ENCODE measurements at places on chromosomes 7 and 10.
A peak's percentile ranks its signal among the peaks of the same experiment; 100 is the strongest.

- no peak for DNase-seq
Observed at GRCh38 chr10:1190791-1191490, 134.8 kb downstream of the WDR37 start.

- DNase-seq, result peak; percentile 83
Observed at GRCh38 chr7:132751244-132751647, 175.0 kb upstream of the PLXNA4 start.

DNA sequence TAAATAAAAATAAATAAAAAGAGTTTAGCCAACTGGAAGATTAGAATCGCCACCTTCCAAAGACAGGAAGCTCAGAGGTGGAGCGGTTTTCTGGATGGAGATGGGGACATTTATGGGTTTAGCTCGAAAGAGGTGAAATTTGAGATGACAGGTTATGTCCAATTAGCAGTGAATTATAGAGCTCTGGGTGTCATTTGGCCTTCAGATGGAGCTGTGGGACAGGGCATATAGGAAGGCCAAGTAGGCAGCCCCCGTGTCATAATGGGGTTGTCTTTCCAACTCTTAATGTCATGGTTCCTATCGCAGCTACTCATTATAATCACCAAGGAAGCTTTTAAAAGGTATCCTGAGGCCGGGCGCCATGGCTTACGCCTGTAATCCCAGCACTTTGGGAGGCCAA is 21.0 kb upstream of the EEPD1 start:
- DNase-seq, result no peak

DNA sequence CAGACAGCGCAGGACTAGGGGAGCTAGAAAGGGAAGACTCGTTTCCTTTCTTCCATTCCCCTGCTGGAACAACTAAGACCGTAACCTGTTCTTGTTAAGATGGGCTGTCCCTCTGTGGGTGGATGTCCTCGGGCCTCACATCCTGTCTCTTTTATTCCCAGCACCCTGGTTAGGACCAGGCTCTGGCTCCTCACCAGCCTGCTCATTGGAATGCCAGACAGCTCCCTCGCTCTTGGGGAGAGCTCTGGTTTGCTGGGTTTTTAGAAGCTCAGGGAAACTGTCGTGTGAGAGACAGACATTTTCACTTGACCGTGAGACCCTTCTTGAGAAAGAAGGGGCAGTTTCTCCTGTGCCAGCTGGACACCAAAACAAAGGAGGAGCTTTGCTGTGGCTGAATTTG is 58.1 kb upstream of the HABP2 start:
- DNase-seq, result no peak

GRCh38 chr7:74291535-74291934 is 2.3 kb downstream of the CLIP2 start:
- no peak for DNase-seq

DNA sequence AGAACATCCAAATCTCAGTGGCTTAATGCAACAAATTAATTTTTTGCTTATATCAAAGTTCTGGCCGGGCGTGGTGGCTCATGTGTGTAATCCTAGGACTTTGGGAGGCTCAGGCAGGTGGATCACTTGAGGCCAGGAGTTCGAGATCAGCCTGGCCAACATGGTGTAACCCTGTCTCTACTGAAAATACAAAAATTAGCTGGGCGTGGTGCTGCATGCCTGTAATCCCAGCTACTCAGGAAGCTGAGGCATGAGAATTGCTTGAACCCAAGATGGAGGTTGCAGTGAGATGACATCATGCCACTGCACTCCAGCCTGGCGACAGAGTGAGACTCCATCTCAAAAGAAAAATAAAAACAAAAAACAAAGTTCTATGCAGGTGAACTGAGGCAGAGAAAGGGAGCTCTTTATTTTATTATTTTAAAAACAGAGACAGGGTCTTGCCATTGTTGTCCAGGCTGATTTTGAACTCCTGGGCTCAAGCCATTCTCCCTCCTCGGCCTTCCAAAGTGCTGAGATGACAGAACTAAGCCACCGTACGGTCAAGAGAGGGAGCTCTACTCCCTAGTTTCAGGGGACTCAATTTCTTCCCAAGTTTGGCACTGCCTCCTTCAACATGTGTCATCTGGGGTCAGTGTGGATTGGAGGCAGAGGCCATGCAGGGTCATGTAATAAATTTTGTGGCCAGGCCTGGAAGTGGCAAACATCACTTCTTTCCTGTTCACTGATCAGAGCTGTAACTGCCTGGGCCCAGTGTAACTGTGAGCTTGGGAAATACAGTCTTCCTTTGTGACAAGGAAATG is 2.4 kb downstream of the ADCK2 start:
- peak; percentile 53 for DNase-seq

DNA sequence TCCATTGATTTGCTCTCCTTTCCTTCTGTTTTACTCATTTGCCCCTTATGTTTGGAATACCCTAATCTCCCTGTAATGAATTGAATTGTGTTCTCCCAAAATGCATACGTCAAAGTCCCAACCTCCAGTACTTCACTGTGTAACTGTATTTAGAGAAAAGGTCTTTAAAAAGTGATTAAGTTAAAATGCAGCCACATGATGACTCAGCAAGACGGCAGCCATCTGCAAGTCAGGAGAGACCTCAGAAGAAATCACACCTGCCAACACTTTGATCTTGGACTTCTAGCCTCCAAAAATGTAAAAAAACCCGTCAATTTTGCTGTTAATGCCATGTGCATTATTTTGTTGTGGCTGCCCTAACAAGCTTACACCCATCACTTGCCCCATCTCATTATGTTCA is 85.3 kb upstream of the PCLO start:
- no peak for DNase-seq

GRCh38 chr7:55962014-55962413 is 2.4 kb upstream of the NIPSNAP2 start:
- no peak for DNase-seq

DNA sequence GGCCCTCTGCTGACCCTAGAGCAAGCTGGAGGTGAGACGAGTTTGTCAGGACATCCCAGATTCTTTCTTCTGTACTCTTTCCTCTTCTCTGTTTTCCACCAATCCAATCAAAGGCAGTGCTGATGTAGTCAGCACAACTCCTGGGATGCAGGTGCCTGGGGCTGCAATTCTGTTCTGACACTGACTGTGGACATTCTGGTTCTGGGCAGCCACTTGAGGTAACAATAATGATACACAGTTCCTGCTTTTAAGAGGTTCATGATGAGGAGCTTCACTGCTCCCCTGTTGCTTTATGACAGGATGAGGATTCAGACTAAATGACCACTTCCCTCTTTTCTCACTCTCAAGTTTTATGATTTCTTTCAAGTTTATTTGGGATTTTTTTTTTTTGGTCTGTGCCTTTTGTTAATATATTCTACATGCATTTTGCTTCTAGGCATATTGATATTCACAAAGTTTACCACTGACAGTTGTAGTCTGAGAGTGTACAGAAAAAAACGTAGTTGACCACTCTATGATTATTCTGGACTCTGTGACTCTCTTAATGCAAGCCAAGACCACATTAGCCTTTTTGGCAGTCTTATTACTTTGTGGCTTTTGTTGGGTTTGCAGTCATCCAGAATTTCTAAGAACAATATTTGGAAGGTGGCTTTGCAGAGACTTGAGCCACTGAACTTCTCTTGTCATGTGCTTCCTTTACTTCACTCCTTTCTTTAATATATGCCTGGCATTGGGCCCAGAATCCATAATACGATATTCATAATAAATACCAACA is 247.6 kb downstream of the AUTS2 start:
- no peak for DNase-seq

DNA sequence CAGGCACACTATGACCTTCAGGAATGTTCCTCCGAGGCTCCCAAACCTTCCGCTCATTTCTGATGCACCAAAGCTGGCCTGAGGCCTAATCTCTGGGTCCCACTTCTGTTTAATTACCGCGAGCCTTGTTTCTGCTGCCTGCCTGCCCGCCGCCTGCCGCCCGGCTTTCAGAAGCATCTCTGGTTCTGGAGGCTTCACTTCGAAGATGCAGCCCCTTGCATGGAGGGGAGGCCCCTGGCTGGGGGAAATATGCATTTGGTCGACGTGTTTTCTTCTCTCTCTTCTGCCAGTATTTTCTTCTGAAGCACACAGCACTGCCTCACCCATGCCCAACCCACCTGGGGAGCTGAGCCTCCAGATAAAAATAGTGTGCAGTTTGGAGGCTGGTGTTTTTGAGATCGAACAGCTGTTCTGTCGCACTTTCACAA is 166.9 kb downstream of the PAXIP1 start:
- no peak for DNase-seq

- no peak for DNase-seq
Observed at GRCh38 chr7:96233528-96234154, 88.3 kb downstream of the SLC25A13 start.

DNA sequence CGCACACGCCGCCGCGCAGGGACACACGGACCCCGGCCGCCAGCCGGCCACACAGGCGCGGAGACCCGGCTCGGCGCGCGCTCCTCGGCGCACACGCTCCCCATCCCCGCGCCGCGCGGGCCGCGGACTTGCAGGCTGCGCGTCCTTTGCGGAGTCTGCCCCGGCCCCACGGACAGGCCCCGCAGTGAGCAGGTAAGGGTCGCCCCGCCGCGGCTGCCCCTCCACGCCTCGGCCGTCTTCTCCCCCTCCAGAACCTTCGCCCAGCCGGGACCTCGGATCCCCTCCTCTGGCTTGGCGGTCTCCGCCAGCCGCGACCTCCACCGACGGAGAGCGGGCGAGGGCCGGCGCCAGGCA is 356 bp downstream of the ADCYAP1R1 start:
- DNase-seq, result no peak

DNA sequence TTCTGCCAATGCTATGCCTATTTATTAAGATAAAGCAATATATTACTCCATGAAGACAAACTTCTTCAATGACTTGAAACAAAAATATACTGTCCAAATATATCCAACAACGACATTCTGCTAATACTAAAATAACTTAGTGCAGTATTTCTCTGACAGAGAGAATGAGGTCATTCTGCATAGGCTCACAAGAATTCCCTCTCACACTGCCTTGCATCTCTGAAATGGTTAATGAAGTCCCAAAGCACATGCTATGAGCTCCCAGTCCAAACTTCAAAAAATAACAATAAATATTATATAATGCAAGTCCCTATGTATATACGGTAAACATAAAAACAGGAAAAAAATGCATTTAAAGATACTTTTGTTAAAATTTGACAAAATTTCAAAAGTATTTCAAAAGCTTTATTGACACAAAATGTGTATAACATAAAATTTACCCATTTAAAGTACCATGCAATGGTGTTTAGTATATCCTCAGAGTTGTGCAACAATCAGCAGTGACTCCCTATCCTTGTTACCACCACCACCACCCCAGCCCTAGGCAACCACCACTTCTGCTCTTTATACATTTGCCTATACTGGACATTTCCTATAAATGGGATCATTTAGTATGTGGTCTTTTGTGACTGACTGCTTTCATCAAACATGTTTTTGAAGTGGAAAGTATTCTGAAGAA is 27.6 kb downstream of the CHCHD3 start:
- DNase-seq, result no peak

DNA sequence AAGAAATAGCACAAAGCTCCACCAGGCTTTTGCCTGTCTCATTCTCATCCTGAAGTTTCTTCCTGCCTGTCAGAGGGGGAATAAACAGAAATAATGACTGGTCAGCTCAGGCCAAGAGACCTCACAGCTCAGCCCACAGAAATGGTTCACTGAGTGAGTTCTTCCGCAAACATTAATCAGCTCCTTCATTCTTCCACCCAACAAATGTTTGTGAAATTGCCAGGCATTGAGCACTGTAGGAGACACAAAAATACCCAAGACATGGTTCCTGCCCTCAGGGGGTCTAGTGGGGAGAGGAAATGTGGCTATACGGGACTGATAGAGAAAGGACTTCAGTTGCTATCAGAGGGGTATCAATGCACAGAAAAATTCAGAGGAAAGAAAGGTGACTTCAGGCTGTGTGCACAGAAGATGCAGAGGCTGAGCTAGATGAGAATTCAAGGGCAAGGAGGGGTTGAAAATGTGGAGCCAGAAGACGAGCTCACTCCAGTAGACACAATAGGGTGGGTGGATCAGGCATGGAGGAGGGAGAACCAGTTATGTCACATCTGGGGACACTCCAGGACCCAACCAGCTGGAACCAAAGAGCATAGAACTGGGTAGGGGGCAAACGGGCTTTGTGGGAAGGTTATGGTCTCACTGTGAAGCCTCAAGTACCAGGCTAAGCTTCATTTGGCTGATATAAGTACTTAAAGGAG is 20.9 kb downstream of the MYOF start:
- DNase-seq, result no peak

- no peak for DNase-seq
Observed at GRCh38 chr7:50589364-50589763, 24.2 kb upstream of the DDC start.

DNA sequence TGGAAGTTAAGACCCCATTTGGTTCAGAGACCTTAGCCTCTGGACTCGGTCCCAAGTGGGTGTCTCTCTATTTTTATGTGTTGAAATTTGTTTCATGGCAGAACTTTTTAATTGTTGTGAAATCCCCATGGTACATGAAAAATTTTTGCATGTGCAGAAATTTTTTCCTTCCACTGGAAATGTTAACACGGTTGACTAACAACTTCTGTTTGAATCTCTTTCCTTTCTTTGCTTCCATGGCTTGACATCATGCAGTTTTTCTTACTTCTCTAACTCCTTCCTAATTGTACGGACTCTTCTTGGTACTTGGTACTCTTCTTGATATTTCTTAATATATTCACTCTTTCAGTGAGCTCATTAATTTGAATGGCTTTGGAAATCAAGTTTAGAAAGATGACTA is 18.3 kb downstream of the MDFIC start:
- no peak for DNase-seq

- peak; percentile 76 for DNase-seq
Observed at GRCh38 chr7:127718340-127718679, 66.3 kb downstream of the SND1 start.

- no peak for DNase-seq
Observed at GRCh38 chr10:78991187-78991586, 77.6 kb upstream of the ZMIZ1 start.

- no peak for DNase-seq
Observed at GRCh38 chr10:34151931-34152330, 663.2 kb downstream of the PARD3 start.

- DNase-seq, result no peak
Observed at GRCh38 chr7:43220250-43220649, 107.8 kb downstream of the HECW1 start.

DNA sequence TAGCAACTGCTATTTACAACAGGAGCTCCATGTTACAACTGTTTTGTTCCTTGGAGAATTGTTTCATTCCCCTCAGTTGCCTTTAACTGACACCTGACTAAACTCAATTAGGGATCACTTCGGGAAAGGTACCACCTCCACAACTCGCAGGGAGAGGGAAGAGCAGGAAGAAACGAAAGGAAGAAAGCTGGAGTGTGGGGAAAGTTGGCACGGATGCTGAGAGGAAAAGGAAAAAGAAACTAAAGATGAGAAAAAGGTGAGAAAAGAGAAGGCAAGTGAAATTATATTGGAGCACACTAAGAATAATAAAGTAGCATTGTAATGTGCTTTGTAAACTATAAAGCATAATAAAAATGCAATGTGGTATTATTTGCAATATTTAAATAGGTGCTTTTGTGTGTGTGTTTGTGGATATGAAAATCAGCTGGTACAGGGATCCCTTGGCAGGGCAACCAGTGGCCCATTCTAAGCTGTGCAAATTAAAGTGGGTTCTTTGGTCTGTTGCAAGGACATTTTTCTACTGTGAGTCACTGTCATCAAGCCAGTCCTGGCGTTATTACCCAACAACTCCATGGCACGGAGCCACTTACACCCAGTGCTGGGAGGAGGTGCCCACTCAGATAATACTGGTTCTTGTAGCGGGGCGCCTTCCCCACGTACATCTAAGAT is 45.9 kb downstream of the HIPK2 start:
- DNase-seq, result peak; percentile 57

All from umbilical cord (tissue), 2 donors.